ENCODE measurements at places on chromosomes 6 and 20. TPM values are rescaled to one million over a fixed set of nuclear protein-coding genes. Genes with fewer than 3 reads are reported as not detected.

DNA sequence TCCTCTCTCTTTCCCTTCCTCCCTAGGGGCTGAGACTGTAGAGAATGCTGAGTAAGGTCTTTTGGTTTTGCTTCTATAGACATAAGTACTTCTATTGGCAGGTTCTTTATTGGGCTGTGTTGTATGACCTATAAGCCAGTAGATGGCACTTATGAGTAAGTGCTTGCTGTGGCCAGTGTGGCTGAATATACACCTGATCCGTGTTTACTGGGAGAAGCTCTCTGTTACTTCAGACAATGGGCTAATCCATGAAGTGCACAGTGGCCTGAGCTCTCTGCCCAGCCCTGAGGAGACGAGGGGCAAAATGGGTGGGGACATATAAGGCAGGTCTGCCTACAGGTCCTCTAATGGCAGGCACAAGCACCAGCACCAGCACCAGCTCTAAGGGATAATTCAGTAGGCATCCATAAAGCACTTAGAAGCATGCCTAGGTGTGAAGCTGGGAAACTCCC lies 610.3 kb downstream of the RNF144B start:
- no peak overlapping the region for H3K27ac ChIP-seq
- no peaks in the 10 kb centered on the region for H3K36me3 ChIP-seq
- no peak for DNase-seq
- no peaks in the 10 kb centered on the region for H3K4me1 ChIP-seq

- peak; percentile 85 for DNase-seq
- H3K4me1 ChIP-seq, result peaks cover 26% of the 10 kb centered on the region
- peaks cover 16% of the 10 kb centered on the region for H3K36me3 ChIP-seq
- peak overlapping the region; percentile 99 for H3K4me3 ChIP-seq
- no peaks in the 10 kb centered on the region for H3K27me3 ChIP-seq
- H3K27ac ChIP-seq, result peak overlapping the region; percentile 92
Measured at GRCh38 chr6:52362443-52363227, 684 bp downstream of the PAQR8 start.

DNA sequence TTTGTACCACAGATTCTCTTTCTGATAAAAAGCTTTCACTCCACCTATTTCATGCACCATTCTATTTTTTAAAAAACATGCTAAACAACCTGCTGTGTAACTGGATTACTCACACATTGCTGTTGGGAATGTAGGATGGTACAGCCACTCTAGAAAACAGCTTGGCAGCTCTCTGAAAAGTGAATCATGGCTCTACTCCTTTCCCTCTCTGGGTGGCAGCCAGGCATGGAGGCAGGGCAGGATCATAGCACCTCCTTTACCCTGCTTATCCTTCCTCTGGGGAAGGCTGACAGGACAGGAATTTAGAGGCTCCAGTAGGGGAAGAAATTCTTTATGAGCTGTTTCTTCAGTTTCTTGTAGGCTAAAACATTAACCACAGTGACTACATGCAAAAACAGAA lies 6.7 kb upstream of the VNN2 start:
- peaks cover 28% of the 10 kb centered on the region for H3K4me1 ChIP-seq
- DNase-seq, result no peak
- peak overlapping the region; percentile 6 for H3K4me3 ChIP-seq
- H3K27ac ChIP-seq, result peak overlapping the region; percentile 56
- H3K36me3 ChIP-seq, result no peaks in the 10 kb centered on the region

DNA sequence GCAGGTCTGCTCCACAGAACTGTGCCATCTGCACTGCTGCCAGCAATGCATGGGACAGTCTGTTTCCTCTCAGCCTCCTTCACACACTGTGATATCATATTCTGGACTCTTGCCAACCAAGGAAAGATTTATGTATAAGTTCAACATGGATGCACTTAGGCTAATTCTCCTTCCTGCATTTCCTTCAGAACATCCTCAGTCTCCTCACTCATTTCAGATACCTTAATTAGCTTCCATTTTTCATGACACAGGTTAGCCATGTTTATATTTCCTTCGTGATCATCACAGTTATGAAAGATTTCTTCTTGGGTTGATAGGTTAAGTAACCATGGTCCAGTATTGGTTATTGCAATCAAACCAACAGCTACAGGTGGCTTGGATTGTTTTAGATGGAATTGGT lies 46.4 kb upstream of the DDR1 start:
- H3K4me1 ChIP-seq, result peaks cover 25% of the 10 kb centered on the region
- H3K27me3 ChIP-seq, result no peaks in the 10 kb centered on the region
- H3K27ac ChIP-seq, result no peak overlapping the region
- DNase-seq, result no peak
- no peak overlapping the region for H3K4me3 ChIP-seq
- no peaks in the 10 kb centered on the region for H3K36me3 ChIP-seq

- H3K36me3 ChIP-seq, result no peaks in the 10 kb centered on the region
- H3K4me3 ChIP-seq, result no peak overlapping the region
- no peaks in the 10 kb centered on the region for H3K4me1 ChIP-seq
- H3K27ac ChIP-seq, result no peak overlapping the region
- DNase-seq, result no peak
- H3K27me3 ChIP-seq, result peaks cover 3% of the 10 kb centered on the region
Measured at GRCh38 chr6:139730340-139730974, 356.0 kb upstream of the CITED2 start.

DNA sequence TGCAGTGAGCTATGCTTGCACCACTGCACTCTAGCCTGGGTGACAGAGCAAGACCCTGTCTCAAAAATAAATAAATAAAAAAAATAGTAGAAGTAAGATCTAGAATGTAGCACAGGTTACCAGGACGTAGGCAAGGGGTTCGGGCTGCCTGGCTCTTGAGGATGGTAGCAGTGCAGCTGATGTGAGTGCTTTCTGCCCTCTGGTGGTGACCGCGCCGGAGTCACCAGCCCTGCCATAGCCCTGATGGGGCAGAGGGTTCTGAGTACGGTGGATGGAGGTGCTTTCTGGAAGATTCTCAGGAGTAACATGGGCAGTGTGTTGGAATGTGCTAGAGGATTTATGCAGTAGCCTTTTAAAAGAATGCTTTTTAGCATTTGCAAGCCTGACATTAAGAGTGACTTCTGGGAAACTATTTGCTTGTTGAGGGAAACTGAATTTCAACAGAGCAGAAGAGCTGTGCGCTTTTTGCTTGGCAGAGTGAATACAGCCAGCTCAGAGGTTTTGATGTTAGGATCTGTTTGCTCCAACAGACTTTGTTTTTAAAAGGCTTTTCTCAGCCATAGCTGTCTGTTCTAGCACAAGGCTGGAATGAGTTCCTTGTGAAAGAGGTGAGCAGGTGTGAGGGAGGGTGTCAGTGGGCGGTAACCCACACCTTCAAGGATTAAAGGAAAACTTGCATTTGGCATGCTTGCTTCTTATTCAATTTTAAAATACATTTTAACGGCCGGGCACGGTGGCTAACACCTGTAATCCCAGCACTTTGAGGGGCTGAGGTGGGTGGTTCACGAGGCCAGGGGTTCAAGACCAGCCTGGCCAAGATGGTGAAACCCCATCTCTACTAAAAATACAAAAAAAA lies 65.9 kb downstream of the PTPN1 start:
- peaks cover 66% of the 10 kb centered on the region for H3K36me3 ChIP-seq
- DNase-seq, result peak; percentile 88
- H3K4me1 ChIP-seq, result peaks cover 26% of the 10 kb centered on the region
- H3K4me3 ChIP-seq, result no peak overlapping the region

DNA sequence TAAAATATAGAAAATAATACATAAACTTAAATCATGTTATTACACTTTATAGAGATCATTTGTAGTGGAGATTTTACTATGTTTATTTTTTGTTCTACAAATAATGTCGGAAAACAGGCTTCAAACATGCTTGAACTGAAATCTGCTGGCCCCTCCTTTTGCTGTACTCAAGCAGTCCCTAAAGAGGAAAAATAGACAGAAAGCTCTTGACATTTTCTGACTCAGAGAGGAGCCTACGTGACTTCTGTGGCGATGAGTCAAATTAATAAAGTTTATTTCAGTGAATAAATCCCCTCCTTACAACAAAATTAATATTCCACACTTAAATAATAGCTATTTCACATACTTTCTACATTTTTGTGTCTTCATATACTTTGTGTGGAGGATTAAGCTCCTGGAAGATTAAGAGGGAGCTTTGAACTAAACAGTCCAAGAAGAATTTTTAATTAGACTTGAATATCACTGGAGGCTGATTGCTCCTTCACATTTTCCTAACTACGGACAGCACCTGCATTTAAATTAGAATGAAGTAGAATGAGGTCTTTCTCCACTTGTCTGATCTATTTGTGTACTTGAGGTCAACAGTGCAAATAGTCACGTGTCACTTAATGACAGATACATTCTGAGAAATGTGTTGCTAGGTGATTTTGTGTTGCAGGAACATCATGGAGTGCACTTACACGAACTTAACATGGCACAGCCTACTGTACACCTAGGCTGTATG lies 1.7 kb upstream of the TREM1 start:
- H3K27ac ChIP-seq, result no peak overlapping the region
- H3K4me3 ChIP-seq, result no peak overlapping the region
- DNase-seq, result no peak

DNA sequence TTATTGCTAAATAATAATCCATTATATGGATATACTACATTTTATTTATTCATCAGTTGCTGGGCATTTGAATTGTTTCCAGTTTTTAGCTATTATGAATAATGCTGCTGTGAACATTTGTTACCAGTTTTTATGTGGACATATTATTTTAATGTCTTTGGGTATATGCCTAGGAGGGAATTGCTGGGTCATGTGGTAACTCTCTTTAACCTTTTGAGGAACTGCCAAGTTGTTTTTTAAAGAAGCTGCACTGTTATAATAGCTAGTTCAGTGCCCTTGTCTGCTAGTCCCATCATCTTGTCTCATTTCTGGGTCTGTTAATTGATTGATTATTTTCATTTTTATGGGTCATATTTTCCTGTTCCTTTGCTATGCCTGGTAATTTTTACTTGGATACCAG lies 56.3 kb downstream of the FOXO3 start:
- peaks cover 3% of the 10 kb centered on the region for H3K36me3 ChIP-seq
- no peak overlapping the region for H3K27ac ChIP-seq
- DNase-seq, result no peak
- peaks cover 4% of the 10 kb centered on the region for H3K4me1 ChIP-seq
- H3K27me3 ChIP-seq, result peaks cover 21% of the 10 kb centered on the region
- H3K4me3 ChIP-seq, result no peak overlapping the region

GRCh38 chr6:90928051-90928450 lies 341.2 kb upstream of the MAP3K7 start:
- no peaks in the 10 kb centered on the region for H3K36me3 ChIP-seq
- H3K4me3 ChIP-seq, result no peak overlapping the region
- no peaks in the 10 kb centered on the region for H3K4me1 ChIP-seq
- H3K27ac ChIP-seq, result no peak overlapping the region
- H3K27me3 ChIP-seq, result peaks cover 30% of the 10 kb centered on the region

DNA sequence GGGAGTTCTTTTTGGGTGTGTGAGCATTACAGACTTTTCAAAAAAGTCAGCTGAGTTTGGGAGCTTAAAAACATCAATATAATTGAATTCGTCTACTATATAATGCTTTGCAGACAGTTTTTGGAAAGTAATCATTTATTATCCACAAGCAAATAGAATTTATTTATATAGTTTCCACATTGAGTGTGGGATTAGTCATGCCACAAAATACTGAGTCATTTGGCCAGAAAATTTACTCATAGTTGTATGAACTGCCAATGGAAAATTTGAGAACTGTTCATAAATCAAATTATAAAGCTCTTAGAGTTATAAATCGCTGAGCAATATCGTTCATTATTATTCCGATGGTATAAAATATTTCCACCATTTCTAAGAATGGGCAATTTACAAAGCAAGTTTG lies 5.0 kb downstream of the BEND6 start:
- no peak overlapping the region for H3K4me3 ChIP-seq
- H3K4me1 ChIP-seq, result peaks cover 8% of the 10 kb centered on the region
- no peak for DNase-seq
- H3K36me3 ChIP-seq, result no peaks in the 10 kb centered on the region

DNA sequence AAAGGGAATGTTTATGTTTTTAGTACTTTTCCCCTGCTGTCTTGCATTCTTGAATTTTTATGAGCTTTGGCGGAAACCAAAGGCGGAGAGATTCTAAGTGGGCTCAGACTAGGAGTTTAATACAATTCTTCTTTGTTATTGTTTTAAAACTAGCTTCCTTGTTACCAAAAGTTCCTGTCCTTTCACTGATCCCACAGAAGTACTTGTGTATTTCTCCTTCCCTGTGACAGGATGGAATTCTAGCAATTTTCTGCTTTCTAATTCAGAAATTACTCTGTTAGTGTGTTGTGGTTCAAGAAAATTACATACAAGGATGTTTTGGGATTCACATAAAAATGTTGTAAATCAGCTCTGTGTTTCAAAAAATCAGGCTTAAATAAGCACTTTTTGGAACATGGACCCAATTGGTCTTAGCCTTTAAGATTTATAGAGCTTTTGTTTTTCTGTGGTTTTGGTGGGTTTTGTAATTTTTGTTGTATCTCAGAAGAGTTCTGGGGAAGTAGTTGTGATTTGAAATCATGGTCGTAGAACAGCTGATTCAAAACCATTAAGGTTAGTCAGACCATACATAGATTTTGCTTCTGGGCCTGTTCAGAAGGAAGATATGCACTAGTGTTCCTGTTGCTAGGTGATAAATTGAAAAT lies 17.6 kb upstream of the CTAGE9 start:
- H3K27ac ChIP-seq, result no peak overlapping the region
- H3K27me3 ChIP-seq, result peaks cover 5% of the 10 kb centered on the region
- H3K36me3 ChIP-seq, result no peaks in the 10 kb centered on the region
- H3K4me1 ChIP-seq, result peaks cover 8% of the 10 kb centered on the region
- no peak for DNase-seq

DNA sequence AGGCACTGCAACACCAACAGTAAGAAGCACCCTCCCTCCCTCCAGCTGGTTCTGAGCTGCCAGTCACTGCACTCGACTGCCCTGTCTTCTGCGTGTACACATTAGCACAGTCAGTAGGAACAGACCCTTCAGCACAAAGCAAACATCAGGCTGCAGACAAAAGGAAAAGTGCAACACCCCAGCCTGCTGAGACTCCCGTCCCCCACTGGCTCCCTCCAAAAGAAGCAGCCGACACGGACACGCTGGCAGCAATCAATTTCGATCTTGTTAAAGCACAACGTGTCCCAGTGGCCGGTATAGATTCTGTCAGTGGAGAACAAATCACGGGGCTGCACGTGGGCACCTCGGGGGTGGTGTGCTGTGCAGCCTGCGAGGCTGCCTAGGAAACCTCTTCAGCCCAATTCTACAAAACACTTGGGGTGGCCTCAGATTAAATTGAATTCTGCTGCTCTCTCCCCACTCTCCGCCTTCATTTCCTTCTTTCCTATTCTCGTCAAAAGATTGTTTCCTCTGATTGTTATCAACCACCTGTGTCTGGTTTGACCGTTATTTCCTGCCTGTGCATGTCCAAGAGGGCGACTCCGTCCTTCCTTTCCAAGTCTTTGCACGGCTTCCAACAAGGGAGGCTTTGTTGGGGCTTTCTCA lies 38.7 kb downstream of the TRAF3IP2 start:
- peak; percentile 71 for DNase-seq
- H3K4me1 ChIP-seq, result peaks cover 52% of the 10 kb centered on the region
- H3K27ac ChIP-seq, result peak overlapping the region; percentile 86
- no peaks in the 10 kb centered on the region for H3K27me3 ChIP-seq
- H3K36me3 ChIP-seq, result peaks cover 69% of the 10 kb centered on the region

- H3K27me3 ChIP-seq, result peaks cover 1% of the 10 kb centered on the region
- H3K4me1 ChIP-seq, result peaks cover 18% of the 10 kb centered on the region
- H3K36me3 ChIP-seq, result peaks cover 37% of the 10 kb centered on the region
- no peak for DNase-seq
- H3K4me3 ChIP-seq, result no peak overlapping the region
Measured at GRCh38 chr6:159677506-159678165, 15.4 kb downstream of the SOD2 start.

- peaks cover 16% of the 10 kb centered on the region for H3K27me3 ChIP-seq
- no peak overlapping the region for H3K4me3 ChIP-seq
- no peak for DNase-seq
Measured at GRCh38 chr20:50277064-50277415, 86.4 kb downstream of the CEBPB start.

CD164 gene
- total RNA-seq, result 256 TPM

JAG1 gene
- total RNA-seq, result 1.1 TPM

PPP1R14C gene
- 0.21 TPM for total RNA-seq

LINC00237 gene
- total RNA-seq, result not detected

DEFB124 gene
- total RNA-seq, result not detected

PRR18 gene
- total RNA-seq, result not detected

XKR7 gene
- not detected for total RNA-seq
